ENCODE measurements at places on chromosomes 4 and X.

- DNase-seq, result no peak
Observed at GRCh38 chrX:155767876-155768769, 113.0 kb upstream of the VAMP7 start.

- DNase-seq, result no peak
Observed at GRCh38 chr4:7016086-7016485, 27.1 kb upstream of the TADA2B start.

DNA sequence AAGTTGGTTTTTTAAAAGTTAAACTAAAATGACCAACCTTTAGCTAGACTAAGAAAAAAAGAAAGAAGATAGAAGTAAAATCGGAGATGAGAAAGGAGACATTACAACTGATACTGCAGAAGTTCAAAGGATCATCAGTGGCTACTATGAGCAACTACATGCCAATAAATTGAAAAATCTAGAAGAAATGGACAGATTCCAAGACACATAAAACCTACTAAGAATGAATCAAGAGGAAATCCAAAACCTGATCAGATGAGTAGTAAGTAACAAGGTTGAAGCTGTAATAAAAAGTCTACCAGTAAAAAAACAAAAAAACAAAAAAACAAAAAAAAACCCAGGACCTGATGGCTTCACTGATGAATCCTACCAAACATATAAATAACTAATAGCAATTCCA is 16.1 kb downstream of the IQCM start:
- DNase-seq, result no peak

GRCh38 chr4:183903021-183903760 is 1.9 kb upstream of the STOX2 start:
- no peak for DNase-seq

- DNase-seq, result no peak
Observed at GRCh38 chr4:26035921-26036320, 121.9 kb downstream of the SMIM20 start.

- DNase-seq, result no peak
Observed at GRCh38 chr4:123876671-123877101, 480.1 kb downstream of the SPRY1 start.

GRCh38 chr4:40261231-40262076 is 64.6 kb downstream of the RHOH start:
- no peak for DNase-seq

DNA sequence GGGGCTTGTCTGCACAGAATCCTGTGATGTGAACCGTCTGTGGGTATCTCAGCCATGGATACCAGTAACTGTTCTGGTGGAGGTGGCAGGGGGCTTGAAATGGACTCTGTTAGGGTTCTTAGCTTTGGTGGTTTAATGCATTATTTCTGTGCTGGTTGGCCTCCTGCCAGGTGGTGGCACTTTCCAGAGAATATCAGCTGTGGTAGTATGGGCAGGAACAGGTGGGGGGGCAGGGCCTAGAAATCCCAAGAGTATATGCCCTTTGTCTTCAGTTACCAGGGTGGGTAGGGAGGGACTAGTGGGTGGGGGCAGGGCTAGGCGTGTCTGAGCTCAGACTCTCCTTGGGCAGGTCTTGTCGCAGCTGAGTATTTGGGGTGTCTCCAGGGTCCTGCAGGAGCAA is 106.7 kb downstream of the KIT start:
- no peak for DNase-seq

DNA sequence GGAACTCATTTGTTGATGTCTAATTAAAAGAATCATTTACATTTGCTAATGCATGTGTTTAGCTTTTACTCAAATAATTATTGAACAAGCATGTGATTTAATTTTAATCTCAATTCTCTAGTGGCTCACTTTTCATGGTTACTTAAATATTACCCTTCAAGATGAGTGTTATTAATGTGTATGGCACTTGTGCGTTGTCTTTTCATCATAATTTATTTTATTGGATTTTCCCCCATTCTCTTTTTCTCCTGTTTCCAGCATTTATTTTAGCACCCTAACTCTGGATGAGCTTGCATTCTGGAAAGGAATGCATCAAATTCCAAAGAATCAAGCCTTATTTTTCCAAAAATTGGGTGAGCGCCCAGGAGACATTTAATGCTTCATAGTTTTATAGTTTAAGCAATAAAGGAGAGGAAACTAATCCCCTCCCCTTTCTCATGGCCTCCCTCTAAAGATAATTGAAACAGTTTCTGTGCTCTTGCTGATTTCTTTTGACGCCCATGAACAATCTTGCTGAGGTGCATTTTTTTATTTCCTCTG is 191.1 kb upstream of the FAT4 start:
- DNase-seq, result no peak

DNA sequence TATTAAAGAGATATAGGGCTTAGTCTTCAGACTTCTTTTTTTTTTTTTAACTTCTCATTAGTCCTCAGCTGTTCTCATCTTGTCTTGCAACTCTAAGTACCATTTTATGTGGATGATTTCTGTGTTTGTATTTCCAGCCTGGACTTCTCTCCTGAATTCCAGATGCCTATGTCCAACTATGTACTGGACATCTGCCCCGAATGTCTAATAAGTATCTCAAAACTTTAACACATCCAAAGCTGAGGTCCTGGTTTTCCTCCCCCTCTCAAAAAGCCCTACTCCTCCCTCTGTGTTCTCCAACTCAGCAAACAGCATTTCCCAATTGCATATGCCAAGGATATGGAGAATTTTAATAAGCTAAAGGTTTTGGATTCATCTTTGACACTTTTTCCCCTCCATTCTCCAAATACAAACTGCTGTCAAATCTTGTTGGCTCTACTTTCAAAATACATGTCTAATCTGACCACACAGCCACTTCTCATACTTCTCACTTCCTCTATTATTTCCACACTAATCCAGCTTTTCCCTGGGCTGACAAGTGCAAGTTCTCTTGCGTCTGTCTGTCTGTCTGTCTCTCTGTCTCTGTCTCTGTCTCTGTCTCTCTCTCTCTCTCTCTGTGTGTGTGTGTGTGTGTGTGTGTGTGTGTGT is 79.8 kb downstream of the CLCN5 start:
- no peak for DNase-seq

DNA sequence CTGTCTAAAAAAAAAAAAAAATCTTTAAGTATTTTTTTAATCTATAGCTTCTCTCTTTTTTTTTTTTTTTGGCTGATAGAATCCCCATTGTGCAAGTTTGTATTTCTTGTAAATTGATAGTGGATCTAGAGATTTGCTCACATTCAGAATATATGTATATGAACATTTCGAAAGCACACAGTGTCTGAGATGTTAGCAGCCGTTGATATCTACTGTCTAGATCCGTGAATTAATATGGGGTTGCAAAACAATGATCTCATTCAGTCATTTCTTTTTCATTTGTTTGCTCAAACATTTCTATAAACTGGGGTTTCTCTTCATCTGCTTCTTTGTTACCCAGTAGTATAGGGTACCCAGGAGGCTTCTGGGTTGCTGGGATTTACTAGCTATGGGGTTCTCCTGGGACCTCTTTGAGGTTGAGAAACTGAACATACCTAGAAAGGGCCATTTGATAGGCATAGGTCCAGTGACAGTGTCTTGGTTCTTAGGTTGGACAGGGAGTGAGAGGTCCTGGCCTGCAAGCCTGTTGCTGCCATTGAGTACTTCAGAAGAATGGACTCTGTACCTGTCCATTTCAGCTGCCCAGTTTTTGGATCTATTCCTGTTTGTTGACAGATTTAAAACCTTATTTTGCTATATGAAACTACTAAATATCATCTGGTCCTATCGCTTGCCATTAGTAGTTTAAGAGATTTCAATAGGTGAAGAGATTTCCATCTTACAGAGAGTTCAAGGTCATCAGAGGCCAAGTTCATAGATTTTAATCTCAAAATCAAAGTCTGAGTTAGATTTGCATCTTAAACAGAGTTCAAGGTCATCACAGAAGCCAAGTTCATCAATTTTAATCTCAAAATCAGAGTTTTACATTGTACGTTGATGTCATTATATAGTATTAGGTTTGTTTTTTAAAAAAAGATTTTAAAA is 50.8 kb downstream of the WWC2 start:
- no peak for DNase-seq

- DNase-seq, result no peak
Observed at GRCh38 chrX:14920196-14920595, 47.0 kb downstream of the MOSPD2 start.

GRCh38 chr4:158810487-158811215 is 41.8 kb downstream of the FNIP2 start:
- DNase-seq, result peak; percentile 66

- no peak for DNase-seq
Observed at GRCh38 chr4:10639100-10639499, 45.5 kb downstream of the CLNK start.

GRCh38 chr4:150582873-150583286 is 929 bp downstream of the MAB21L2 start:
- no peak for DNase-seq

- DNase-seq, result no peak
Observed at GRCh38 chr4:83662204-83662603, 126.3 kb downstream of the GPAT3 start.

GRCh38 chr4:4712800-4713528 is 146.5 kb upstream of the MSX1 start:
- DNase-seq, result no peak

GRCh38 chrX:99603091-99603814 is 806.8 kb downstream of the PCDH19 start:
- no peak for DNase-seq

GRCh38 chr4:127498366-127498765 is 134.4 kb upstream of the INTU start:
- no peak for DNase-seq

DNA sequence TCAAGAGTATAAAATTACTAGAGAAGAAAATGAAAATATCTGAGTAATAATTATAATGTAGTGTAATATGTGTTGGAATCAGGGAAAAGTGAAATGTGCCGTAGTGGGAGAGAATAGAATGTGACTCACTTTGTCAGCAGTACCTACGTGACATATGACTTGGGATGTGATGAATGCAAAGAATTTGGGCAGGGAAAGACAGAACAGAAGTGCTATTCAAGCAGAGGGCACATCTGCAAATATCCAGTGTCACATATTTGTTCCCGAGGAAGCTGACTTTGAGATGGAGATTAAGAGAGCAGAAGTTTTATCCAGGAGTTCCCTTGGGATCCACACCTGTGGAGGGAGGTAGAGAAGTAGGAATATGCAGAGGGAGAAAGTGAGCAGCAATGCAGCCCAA is 69.3 kb upstream of the HS3ST1 start:
- no peak for DNase-seq

DNA sequence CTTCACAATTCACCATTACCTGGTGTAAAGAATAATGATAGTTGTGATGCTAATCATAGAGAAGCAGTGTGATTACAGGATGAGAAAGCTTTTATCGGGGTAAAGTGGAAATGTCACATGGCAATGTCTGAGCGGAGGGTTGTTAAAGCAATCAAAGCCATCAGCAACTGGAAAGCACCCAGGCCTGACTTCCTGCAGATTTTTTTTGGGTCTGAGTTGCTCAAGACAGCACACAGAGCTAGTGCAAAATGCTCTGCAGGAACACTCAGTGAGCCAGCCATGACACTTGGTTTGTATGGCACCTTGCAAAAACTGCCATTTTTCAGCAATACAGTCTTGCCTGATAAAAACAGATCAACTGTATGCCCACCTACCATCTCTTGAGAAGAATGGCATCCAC is 152.9 kb downstream of the COL4A6 start:
- no peak for DNase-seq

DNA sequence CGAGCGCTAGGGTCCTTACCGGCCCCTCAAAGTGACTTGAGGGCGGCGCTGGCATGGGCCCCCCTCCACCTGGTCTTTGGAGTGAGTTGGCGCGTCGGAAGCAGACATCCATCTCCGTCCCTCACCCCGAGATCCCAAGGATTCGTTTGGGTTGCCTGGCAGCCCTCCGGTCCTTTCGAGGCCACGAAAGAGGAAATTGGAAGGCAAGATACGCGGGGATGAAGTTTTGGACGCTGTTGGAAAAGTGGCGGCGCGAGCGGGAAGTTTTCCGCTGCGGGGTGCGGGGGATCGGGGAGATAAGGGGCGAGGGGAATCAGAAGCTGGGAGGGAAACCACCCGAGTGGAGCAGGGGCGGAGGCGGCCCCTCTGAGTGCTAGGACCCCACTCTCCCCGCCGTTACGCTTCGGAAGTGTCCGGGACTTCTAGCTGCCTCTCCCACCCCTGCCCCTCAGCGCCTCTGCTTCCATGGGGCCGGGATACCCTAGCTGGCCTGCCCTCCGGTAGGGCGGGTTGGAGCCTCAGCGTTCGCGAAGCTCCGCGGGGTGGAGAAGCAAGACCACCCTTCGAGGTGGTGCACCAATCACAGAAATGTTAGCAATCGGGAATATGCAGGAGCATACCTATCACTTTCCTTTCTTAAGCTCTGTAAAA is 57.8 kb downstream of the FRMPD3 start:
- DNase-seq, result no peak
